ENCODE measurements at places on chromosomes 16 and 17.

GRCh38 chr16:4364196-4365013 lies 7.2 kb upstream of the VASN start:
- no peak for DNase-seq

DNA sequence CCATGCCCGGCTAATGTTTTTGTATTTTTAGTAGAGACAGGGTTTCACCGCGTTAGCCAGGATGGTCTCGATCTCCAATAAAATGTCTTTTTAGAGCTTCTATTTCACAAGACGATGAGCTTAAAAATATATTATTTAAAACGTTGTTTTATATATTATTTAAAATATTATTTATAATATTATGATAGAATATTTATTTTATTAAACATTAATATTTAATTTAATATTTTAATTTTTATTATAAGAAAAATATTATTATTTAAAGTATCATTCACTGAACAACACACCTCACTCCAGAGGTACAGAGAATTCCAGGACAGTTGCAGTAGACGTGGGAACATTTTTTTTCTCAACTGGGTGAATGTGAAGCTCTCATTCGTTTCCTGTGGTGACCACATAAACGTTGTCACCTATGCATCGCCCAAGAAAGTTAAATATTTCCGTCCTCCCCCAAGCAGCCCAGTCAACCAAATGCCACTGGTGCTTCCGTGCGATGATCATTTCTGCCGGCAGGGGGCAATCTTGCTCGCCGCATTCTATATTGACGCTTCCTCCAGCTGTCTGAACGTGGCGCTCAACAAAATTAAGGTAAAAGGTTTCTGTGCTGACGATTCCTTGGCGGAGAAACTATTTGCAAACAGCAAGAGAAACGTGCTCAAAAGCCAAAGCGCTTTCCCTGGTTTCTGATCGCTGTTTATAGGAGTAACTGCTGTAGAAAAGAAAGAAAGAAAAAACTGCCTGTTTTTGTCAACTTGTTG lies 41.7 kb upstream of the PRSS54 start:
- DNase-seq = peak; percentile 93

DNA sequence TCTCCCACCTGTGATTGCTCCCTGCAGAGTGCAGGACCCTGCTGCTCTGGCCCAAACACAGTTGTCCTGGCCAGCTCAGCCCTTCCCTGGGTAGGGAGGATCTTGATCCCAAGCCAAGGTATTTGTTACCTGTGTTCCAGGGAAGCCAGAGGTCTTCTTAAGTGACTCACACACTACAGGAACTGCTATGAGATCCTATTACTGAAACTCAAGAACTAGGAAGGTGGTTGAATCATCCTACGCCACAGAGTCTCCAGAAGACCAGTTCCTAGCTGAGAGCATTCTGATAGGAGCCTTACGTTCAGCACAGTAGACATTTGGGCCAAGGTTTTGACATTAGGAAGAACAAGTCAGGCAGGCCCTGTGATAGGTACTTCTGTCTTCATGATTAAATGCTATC lies 12.0 kb downstream of the CHST6 start:
- DNase-seq = no peak

GRCh38 chr17:32586666-32587065 lies 99.9 kb downstream of the CDK5R1 start:
- no peak for DNase-seq

DNA sequence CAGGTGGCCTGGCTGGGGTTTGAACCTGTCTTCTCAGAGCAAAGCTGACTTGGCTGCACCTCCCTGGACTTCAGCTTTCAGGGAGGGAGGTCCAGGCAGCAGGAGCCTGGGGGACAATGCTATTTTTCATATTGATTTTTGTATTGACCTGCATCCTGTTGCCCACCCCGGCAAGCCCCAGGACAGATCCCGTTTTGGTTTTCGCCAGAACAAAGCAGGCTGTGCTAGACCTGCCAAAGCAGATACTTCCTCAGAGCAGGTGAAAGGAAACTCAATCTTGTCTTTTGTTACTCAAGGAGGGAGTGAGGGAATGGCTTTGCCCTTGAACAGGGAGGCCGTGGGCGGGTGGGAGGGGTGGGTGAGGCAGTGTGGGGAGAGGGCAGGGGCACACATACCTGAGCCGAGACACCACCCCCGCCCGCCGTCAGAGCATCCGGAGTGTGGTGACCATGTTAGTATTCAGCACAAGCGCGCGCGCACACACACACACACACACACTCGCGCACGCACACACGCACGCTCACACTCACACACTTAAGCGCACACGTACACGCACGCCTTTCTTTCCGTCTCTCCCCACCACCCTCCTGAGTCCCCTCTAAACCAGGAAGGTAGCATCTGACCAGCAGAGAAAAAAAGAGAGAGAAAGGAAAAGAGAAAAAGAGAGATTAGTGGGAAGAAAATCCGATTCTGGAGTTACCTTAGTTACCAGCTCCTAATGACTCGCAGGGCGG lies 59.5 kb downstream of the RAI1 start:
- DNase-seq = peak; percentile 74

GRCh38 chr17:57442914-57443571 lies 186.7 kb downstream of the MSI2 start:
- peak; percentile 70 for DNase-seq

DNA sequence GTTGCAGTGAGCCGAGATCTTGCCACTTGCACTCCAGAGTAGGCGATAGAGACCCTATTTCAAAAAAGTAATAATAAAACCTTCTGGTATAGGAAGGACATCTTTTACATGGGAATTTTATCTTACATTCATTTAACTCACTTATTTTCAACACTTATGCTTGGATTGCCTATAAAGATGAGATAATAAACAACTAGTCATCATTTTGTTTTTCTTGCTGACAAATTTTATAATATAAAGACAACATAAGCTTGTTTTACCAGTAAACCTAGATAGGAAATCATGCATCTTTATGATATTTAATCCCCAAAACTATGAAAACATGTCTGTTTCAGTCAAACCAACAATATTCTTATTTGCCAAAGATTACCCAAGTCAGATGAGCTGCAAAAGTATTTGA lies 17.0 kb downstream of the ABCC3 start:
- no peak for DNase-seq

GRCh38 chr17:39165841-39166349 lies at the start of gene ARL5C:
TSS of gene ARL5C (minus strand) at chr17:39166161. CDS start at chr17:39165760, 401 bp downstream.
- peak; percentile 52 for DNase-seq

- no peak for DNase-seq
These were observed 197.7 kb downstream of the WWOX start for GRCh38 chr16:78297066-78297666.

DNA sequence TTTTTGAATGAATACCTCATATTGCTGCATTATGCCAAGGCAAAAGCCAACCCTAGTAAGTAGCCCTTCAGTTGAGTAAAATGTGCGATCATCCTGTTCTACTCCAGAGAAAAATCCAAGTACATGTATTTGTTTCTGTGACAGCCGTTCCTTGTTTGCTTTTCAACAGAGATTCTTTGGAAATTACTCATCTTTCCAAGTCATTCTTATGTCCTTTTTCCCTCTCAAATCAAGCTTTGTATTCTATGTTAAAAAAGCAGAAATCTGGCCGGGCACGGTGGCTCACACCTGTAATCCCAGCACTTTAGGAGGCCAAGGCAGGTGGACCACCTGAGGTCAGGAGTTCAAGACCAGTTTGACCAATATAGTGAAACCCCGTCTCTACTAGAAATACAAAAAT lies 112.9 kb upstream of the HAS3 start:
- DNase-seq = no peak

- no peak for DNase-seq
These were observed 10.0 kb downstream of the CMC2 start for GRCh38 chr16:80996688-80997138.

DNA sequence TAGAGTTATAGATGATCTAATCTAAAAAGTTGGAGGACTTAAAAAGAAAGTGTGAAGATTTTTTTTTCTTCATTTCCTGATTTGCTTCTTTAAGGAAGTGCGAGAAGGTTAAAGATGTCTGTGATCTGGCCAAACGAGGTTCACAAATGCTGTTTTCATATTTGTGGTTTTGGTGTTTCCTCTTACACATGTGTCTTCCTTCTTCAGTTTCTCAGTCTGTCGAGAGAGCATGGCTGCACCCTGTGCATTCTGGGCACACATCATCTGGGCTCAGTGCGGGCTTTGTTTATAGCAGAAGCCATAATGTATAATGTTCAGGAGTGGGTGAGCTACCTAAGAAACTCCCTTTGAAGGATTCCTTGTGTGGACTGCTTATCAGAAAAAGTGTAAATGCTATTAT lies 260.4 kb upstream of the TBX2 start:
- no peak for DNase-seq

DNA sequence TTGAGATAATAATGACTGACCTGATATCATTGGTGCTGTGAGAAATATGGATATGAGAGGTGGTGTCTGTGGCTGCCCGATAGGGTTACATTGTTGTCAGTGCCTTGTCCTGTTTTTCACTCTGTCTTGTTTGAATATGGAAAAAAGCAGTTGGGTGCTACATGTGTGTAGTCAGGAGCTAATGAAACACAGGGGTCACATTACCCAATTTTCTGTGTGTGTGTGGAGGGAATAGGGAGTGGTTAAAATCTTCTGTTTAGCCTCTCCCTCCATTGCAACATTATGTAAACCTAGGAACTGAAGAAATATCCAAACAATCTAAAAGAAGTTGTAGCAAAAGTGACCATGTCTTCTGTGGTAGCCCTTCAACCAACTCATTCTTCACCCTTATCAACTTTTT lies 527.7 kb upstream of the SOX9 start:
- no peak for DNase-seq

DNA sequence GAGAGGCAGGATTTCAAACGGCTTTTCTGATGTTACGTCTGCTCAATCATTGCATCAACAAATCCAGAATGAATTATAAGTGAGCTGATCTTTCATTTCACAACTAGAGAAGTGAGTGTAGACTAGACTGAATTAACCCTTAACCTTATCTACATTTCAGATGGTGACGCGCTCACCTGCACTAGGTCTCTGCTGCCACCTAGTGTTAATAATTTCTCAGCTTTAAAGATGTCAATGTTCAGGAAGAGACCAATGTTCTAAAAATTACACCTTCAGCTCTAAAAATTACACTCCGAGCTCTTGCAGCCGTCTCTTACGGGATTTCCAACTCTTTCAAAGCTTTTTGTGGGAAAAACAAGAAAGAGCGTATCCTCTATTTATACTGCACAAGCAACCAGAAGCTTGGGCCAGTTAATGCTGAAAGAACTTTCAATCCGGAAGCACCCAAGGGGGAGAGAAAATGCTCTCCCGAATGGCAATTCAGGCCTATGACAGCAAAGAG lies 88.2 kb upstream of the FA2H start:
- DNase-seq = no peak

DNA sequence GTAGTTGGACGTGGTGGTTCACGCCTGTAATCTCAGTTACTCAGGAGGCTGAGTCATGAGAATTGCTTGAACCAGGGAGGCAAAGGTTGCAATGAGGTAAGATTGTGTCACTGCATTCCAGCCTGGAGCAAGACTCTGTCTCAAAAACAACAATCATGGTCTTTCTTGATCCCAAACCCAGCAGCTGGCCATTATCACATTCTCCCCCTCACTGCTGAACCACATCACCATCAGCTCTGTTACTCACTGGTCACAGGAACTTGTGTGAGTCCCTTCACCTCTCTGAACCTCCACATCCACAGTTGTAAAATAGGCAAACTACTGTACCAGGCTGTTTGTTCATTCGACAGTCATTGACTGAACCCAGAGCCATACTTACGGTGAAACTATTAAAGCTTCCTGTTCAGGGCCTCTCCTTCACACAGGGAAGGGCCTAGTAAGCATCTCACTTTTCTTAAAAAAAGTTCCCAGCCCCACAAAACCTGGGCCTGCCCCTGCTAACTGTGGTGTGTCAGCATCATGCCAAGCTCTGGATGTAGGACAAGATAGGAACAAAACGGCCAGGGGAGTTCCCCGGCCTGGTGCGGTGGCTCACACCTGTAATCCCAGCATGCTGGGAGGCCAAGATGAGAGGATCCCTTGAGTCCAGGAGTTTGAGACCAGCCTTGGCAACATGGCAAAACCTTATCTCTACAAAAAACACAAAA lies 104.7 kb downstream of the COPRS start:
- peak; percentile 96 for DNase-seq

DNA sequence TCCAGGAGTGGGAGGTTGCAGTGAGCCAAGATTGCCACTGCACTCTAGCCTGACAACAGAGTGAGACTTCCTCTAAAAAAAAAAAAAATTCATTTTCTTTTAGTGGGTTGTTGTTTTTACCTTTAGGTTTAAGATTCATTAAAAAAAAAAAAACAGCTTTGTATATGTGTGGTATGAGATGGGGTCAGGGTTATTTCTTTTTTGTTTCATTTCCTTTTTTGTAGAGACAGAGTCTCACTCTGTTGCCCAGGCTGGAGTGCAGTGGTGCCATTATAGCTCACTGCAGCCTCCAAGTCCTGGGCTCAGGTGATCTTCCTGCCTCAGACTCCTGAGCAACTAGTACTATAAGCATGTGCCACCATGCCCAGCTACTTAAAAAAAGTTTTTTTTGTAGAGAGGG lies 47.0 kb downstream of the BCAS3 start:
- no peak for DNase-seq

- DNase-seq = no peak
These were observed 263.4 kb downstream of the MRTFB start for GRCh38 chr16:14334366-14335080.

DNA sequence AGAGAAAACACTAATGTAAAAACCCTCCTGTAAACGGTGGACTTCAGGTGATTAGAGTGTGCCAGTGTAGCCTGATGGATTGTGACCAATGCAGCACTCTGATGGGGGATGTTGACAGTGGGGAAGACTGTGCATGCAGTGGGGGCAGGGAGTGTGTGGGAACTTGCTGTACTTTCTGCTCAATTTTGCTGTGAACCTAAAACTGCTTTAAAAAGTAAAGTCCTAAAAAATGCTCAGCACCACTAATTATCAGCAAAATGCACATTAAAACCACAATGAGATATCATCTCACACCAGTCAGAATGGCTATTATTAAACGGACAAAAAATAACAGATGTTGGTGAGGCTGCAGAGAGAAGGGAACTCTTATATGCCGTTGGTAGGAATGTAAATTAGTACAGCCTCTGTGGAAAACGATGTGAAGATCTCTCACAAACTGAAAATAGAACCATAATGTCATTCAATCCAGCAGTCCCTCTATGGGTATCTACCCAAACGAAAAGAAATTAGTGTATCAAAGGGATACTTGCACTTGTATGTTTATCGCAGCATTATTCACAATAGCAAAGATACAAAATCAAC lies 9.7 kb upstream of the ULK2 start:
- no peak for DNase-seq

GRCh38 chr17:77438241-77439188 lies 297.7 kb downstream of the SEC14L1 start:
- DNase-seq = no peak

GRCh38 chr17:20968913-20969616 lies 73.7 kb downstream of the USP22 start:
- DNase-seq = no peak

DNA sequence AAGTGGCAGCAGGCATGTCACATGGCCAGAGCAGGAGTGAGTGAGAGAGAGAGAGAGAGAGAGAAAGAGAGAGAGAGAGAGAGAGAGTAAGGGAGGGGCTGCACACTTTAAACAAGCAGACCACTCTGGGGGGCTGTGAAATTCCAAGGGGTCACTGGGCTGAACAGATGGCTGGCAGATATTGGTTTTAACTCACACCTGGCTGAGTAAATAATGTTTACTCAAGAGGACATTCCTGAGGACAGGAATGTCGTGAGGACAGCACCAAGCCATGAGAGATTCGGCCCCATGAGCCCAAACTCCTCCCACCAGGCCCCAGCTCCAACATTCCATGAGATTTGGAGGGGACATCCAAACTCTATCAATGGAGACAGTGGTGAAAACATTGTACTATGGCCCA lies 269.7 kb downstream of the CBLN1 start:
- no peak for DNase-seq

- peak; percentile 50 for DNase-seq
These were observed 69.3 kb upstream of the TOB1 start for GRCh38 chr17:50935221-50935995.

- DNase-seq = peak; percentile 29
These were observed 34.4 kb downstream of the GPRC5B start for GRCh38 chr16:19850131-19850817.

Data from islet precursor cell (in vitro differentiated cells).